Activated naive CD8-positive, alpha-beta T cell treated with anti-CD3 and anti-CD28 coated beads for 36 hours (primary cell): ENCODE measurements at places on chromosomes 5 and 9. TPM values are rescaled to one million over a fixed set of nuclear protein-coding genes. Genes with fewer than 3 reads are reported as not detected.

DNA sequence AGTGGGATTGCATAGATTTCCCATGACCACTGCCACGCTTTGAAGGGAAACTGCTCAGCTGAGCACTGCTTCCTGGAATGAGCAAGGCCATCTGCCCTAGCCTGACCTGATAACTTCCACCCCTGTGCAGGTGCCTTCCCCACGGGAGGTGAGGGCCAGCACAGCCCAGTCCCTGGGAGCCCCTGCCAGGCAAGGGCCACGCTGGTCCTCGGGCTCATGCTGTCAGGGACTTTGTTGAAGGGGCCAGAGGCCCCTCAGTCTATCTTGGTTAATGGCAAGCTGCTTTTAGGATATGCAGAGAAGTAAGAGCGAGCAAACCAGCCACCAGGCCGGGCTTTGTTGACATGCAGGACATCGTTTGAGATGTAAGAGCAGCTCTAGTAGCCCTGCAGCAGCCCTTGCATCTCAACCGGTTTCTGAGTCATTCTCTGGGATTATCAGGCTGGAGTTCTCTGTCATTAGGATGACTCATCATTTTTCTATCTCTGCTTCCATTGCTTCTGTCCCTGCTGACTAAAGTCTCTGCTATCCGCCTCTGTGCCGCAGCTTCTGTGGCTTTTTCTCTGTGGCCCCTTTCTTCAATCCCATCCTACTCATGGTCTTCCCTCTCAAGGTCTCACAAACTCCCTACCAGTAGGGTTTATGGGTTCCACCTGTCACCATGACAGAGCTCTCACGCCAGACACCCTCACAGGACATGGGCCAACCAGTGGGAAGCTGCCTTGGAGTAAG lies 30.6 kb upstream of the IQGAP2 start:
- DNase-seq: no peak

DNA sequence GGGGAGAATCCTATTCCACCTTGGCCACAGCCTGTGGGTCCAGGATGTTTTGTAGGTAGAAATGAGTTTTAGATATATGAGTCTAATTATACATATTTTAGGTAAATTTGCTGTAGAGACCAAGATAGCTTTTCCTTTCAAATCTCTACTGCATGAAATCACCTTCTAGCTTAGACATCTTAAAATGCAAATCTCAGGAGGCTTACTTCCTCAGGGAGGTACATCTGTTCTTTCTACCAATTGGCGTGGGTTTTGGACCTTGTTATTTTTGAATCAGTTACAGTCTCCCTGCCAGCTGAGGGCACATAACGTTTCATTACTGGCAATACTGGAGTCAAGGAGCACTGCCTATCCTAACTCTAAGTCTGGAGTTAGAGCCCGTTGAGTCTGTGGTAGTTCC lies 28.7 kb upstream of the MAST4 start:
- DNase-seq: no peak

The SMC5 gene
- total RNA-seq: 34.7 TPM

GRCh38 chr5:89282554-89283510 lies 399.8 kb upstream of the MEF2C start:
- DNase-seq: no peak

DNA sequence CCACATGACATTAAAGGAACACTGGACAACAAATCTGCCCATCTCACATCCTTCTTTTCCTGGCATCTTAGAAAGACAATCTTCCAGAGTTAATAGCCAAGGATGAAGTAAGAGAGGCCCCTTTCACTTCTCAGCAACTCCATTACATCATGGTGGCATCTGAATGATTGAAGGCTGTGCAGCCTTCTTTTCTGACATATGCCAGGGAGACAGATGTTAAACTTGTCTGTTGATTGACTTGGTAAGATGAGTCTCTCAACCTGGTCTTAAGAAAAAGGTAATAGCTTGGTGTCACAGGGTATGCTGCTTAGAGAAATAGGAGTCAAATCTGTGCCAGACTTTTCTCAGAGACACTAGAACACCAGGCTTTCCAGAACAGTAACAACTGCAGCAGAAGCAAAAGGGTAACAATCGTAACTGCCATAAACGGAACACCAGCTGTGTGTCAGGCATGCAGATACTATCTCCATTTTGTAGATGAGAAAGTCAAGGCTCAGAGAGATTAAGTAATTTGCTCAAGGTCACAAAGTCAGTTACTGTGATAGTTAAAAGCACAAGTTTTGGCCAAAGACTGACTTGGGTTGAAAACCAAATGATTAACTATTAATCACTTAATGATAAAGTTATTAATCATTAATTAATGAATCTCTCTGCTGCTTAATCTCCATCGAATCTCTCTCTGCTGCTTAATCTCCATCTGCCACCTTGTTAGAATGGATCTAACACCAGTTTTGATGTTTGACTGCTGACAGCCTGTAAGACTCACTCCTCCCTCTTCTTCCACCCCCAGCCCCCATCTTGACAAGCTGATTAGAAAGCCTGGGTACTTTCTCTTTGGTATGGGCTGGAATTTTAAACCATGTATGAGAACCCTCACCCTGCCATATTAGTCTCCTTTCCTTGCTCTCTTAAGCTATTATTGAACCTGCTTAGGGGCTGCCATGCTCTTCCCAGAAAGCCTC lies 353.5 kb downstream of the ENC1 start:
- DNase-seq: no peak

DNA sequence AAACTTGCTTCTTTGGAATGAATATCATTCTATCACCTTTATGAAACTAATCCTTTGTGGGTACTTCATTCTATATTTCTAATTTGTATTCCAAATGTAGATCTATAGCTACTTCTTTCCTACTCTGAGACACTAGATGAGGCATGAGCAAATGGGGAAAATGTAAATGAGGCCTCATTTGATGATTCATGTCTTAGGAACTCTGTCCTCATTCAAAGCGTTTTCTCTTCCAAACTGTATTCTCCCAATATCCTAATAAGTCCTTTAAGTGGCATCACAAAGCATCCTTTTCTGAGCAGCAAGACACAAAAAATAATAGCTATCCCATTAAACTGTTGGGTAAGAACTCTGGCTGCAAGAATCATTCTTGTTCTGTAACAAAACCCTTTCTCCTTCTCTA lies 56.1 kb downstream of the TTLL11 start:
- no peak for DNase-seq
